CD4-positive, alpha-beta T cell (primary cell): ENCODE measurements at places on chromosomes 4 and X. TPM values are rescaled to one million over a fixed set of nuclear protein-coding genes. Genes with fewer than 3 reads are reported as not detected.
A peak's percentile ranks its signal among the peaks of the same experiment; 100 is the strongest.

The TMEM47 gene
- not detected for total RNA-seq

DNA sequence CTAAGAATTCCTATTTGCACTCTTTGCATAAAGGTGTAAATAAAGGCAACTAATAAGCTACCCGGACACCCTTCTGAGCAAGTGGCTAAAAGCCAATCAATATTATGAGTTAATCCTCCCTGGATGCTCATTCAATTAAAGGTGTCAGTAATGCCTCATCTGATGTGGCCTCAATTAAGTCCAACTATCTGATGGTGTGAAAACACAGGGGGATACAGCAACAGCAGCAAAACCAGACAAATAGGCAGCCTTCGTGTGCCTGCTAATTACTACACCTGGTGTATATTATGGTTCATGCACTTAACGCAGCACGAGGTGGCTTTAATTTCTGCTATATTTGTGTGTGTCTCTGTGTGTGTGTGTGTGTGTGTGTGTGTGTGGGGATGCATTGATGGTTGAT lies 244.4 kb downstream of the DCLK2 start:
- no peak for DNase-seq

The MAGEA12 gene
- not detected for total RNA-seq

DNA sequence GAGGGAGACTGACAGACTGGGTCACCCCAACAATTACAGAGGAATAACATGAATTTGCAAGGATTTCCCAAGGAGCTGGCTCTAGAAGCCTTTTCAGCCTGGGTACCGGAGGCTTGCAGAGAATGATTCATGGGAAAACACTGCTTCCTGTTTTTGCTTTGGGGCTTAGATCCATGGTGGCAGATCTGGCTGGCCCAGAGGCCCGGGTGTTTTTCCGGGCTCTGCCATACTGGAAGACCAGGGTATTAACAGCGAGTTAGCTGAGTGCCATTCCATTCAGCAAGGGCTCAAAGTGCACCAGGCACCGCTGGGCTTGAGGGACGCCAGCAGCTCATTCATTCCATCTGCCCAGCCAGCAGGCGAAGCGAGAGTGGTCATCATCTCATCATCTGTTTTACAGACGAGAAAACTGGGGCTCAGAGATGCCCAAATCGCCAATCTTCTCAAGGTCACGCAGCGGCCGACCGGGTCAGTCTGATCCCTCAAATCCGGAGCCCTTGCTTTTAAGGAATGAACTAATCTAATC lies 1.3 kb downstream of the WDR1 start:
- no peak for DNase-seq

The SPANXN3 gene
- total RNA-seq = not detected

The TEX13B gene
- not detected for total RNA-seq

DNA sequence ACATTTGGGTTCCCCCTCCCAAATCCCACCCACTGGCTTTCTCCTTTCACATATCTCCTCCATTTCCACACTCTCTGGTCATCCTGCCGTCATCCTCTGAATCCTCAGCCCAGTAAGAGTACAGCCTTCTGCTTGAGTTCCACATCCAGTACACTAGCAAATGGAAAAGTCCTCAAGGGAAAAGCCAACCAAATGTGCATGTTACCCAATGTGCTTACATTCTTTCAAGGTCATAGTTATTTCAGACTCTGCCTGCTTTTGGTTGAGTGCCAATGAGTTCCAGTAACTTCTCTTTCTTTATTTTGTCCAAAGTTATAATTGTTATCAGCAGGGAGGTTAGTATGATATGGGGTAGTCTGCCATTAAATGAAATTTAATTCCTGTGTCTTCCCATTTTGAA lies 78.1 kb downstream of the SRPX start:
- no peak for DNase-seq

The YIPF7 gene
- not detected for total RNA-seq

- no peak for DNase-seq
Measured at GRCh38 chr4:94595880-94596483, 144.2 kb downstream of the PDLIM5 start.

- no peak for DNase-seq
Measured at GRCh38 chr4:30754021-30754420, 33.9 kb downstream of the PCDH7 start.

The CAMK2D gene
- 29.9 TPM for total RNA-seq

- no peak for DNase-seq
Measured at GRCh38 chrX:151899622-151900021, 13.1 kb upstream of the MAGEA4 start.

- DNase-seq = no peak
Measured at GRCh38 chr4:187586892-187587291, 408.7 kb upstream of the ZFP42 start.

- DNase-seq = no peak
Measured at GRCh38 chrX:42930951-42931350, 153.0 kb upstream of the PPP1R2C start.

- DNase-seq = no peak
Measured at GRCh38 chrX:151814767-151815166, 80.2 kb downstream of the CNGA2 start.

DNA sequence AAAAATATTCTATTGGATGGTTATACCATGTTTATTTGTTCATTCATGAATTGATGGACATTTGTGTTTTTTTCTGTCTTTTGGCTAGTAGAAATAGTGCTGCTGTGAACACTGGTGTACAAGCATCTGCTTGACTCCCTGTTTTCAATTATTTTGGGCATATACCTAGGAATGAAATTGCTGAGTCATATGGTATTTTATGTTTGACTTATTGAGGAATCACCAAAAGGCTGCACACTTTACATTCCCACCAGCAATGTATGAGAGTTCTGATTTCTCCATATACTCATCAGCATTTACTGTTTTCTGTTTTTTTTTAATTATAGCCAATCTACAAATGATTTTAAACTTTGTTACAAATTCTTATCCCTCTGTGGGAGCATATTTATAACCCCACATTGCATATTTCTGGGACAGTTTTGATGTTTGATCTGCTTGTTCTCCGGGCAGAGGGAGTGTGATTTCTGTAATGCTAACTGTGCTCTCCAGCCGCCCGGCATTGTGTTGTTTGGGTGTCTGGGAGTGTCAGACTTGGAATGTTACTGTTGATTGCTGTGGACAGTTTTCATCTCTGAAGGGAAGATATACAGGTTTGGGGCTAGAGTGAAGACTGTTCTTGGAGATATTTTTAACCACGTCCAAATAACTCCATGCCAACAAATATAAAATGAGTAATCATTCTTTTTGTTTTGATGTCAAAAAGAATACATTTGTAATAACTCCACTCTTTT lies 60.5 kb upstream of the PGRMC2 start:
- no peak for DNase-seq

DNA sequence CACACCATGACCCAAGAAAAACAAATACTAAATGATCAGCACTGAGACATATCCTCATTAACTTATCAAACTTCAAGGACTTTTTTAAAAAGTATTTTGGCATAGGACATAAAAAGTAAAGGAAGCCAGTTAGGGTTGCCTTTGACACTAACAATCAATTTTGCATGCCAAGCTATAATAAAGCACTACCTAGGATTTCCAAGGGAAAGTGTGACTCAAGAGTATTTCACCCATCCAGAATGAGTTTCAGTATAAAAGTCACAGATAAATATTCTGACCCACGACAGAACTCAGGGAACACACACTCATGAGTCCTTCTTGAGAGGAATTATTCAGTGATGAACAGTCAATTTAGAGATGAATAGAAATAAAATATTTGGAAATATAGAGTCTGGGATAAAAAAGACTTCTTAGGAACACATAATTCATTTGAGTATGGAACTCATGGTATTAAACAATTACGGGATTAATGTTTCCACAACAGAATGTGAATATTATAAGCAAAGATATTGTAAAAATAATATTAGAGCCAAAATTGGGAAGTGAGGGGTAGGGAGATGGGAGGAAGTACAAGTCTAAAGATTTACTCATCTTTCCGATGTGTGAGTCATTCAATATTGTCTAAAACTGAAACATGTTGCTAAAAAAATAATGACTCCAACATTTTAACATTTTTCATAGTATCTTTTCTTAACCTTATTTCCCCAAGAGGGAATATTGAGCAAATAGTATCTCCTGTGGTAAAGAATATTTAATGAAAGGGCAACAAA lies 143.5 kb upstream of the LNX1 start:
- no peak for DNase-seq

GRCh38 chrX:2486476-2487133 lies 14.2 kb downstream of the DHRSX start:
- no peak for DNase-seq

The CXCL10 gene
- total RNA-seq = not detected

The UGT2A1 gene
- total RNA-seq = not detected

DNA sequence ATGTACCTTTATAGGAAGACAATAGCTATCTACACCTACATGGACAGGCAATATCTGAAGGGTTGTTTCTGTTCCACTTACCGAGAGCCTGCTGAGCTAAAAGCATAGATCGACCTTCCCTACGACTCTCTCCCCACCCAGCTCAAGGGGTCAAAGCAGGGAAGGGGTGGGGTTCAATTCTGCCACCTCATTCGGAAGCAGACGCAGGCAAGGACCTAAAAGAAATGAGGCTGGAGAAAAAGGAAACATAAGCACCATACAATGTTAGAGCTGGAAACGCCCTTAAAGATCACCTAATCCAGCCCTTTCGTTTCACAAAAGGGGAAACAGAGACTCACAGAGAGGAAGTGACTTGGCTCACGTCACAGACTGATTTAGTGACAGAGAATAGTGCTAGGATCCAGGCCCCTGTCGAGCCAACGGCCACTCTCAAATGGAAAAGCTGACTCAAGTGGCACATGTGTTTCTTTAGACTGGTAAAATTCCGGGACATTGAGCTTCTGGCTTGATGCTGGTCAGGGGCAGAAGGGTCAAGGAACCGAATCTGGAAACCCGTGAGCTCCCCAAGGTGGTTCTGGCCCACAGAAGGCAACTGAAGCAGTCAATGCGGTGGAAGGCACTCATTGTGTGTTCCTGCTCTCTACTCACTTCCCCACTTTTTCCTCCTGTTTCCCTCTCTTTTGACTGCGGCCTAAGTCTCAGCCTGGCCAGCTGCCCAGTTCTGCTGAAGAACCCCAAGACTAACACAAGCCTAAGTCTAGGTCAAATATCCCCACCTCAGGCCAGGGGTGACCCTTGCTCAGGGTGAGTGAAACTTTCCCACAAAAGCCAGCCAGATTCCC lies 7.5 kb downstream of the SEPTIN6 start:
- peak; percentile 73 for DNase-seq

- no peak for DNase-seq
Measured at GRCh38 chr4:118923891-118924290, 35.2 kb downstream of the SYNPO2 start.

The ADH1A gene
- not detected for total RNA-seq

The ITIH6 gene
- not detected for total RNA-seq

The TAF7L gene
- not detected for total RNA-seq

GRCh38 chr4:98287328-98287727 lies 26.1 kb downstream of the RAP1GDS1 start:
- no peak for DNase-seq

The ATOH1 gene
- not detected for total RNA-seq

The RTL3 gene
- total RNA-seq = not detected

The CHRDL1 gene
- total RNA-seq = not detected

DNA sequence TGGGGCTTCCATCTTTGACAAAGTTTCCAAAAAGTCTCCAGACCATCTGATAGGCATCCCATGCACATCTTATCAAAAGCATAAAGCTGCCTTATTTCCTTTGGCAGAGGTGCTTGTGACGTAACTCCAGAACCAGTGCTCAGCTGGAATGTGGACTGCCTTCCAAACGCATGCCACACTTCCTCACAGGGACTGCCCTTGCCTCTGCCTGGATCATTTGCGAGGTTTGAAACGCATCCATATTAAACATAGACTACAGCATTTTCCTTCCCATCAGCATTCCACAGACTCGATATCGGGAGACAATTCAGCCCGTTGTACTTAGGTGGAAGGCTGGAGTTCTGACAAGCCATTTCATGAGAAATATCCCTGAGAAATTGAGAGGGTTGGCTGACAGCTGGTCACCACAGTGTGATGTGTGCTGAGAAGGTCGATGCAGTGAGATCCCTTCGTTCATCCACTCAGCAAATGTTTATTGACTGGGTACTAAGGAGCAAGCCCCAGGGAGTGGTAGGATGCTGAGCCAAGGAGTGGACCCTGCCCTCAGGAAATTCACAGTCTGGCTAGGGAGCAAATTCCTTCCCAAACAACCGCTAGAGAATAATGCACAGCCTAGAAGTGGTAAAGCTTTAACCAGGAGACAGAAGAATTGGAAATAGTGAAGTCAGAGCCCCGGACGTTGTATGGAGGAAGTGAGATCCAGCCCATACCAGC lies 376.0 kb downstream of the BCOR start:
- no peak for DNase-seq

DNA sequence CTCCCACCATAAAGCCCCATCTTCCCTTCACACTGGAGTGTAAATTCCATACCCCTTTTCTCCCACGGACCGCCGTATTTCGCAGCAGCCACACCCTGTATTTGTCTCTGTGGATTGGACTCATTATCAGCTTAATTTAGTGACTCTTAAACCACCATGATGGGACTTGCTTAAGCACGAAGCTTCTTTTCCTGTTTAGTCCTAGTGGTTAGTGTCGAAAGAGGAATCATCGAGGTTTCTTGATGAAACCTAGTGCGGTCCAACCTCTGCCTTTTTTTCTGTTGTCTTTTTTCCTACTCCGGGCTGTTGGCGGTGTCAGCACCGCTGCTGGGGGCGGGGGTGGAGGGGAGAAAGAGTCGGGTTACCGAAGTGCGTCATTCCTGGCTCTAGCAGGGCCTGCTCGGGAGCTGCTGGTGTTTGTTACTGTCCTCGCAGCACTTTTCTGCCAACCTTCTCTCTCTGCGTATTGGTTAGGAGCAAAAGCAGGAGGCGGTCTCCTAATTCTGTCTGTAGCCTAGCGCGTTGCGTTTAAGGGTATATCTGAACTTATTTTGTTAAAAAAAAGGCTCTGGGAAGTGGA lies 1.4 kb downstream of the STAG2 start:
- peak; percentile 74 for DNase-seq

The POLN gene
- total RNA-seq = 2.1 TPM

The PDE5A gene
- total RNA-seq = 0.11 TPM

The AMBN gene
- not detected for total RNA-seq

DNA sequence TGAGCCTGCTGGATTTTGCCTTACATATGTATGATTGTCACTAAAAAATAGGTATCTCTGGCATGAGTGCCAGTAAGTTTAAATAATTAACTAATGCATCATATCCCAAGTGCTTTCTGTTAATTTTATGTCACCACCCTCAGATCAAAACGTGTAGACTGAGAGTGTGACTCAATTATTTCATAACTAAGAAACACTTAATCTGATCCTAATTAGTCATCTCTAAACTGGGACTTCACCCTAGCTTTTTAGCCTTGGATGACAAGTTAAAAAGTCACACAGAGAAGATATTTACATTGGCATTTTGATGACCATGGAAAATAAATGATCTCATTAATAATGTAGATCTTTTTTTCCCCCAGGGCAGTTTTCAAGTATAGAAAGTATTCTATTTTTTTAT lies 23.1 kb upstream of the SLC6A14 start:
- DNase-seq = no peak
